ENCODE measurements at places on chromosomes 2 and 18.

DNA sequence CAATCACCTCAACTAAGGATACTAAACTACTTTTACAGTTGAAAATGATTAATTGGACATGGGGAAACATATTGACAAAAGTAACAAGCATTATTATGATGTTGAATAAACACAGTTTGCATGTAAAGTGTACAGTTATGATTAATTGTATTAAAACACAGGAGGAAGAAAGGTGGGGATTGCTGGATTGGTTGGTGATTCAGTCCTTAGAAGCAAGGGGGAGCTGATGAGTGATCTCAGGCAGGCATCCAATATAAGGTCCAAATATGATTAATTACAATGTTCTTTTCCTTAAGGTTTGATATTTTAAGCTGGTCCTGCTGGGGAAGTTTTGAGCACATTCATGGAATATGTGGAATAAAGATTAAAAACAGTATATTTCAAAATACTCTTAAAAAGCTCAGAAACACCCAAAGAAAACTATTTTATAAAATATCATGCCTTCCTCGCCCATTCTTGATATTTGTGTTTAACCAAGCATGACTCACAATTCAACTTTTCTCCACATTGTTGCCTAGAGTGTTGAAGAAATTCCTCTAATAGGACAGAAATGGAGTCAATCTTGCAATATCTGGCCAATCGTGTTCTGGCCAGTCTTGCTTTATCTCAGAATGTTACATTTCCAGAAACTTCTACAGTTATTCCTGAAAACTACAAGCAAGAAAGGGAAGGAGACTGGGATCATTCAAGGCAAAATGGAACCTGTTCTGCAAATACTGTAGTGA is 268.2 kb downstream of the RPIA start:
- DNase-seq: peak; percentile 56

DNA sequence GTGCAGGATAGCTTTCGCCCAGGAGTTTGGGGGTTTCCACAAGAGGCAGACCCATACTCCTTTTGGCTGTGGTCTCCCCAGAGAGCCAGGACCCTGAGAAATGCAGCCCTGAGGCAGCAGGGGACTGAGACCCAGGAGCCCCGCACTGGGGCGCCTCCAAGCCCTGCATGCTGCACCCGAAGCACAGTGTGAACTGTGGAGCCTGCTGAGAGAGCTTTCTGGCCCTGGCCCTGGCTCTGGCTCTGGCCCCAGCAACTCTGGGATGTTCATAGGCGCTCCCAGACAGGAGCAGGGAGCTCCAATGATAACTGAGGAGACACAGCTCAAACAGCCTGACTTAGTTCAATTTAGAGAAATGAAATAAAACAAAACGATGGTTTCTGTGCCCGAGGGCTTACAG is 96.4 kb upstream of the TEX51 start:
- DNase-seq: no peak

- no peak for DNase-seq
Measured at GRCh38 chr2:6474161-6475140, 391.3 kb downstream of the CMPK2 start.

GRCh38 chr2:146978577-146979555 is 866.0 kb upstream of the ACVR2A start:
- DNase-seq: no peak

- no peak for DNase-seq
Measured at GRCh38 chr2:197442857-197443256, 8.0 kb upstream of the SF3B1 start.

DNA sequence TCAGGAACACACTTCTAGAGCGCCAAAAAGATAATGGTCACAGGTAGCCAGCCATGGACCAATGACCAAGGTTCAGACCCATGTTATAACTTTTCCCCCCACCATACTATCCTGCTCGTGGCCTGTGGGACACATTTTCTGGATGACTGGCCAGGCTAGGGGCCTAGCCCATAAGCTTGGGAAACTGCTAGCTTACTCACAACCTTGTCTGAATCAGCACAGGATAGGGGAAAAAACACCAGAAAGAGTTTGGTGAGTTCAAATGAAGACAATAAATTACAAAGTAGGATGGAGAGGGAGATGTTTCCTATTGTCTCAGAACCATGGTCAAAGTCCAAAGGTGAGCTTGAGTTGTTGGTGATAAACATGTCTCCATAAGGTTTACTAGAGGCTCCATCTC is 156.3 kb upstream of the CCDC68 start:
- no peak for DNase-seq

DNA sequence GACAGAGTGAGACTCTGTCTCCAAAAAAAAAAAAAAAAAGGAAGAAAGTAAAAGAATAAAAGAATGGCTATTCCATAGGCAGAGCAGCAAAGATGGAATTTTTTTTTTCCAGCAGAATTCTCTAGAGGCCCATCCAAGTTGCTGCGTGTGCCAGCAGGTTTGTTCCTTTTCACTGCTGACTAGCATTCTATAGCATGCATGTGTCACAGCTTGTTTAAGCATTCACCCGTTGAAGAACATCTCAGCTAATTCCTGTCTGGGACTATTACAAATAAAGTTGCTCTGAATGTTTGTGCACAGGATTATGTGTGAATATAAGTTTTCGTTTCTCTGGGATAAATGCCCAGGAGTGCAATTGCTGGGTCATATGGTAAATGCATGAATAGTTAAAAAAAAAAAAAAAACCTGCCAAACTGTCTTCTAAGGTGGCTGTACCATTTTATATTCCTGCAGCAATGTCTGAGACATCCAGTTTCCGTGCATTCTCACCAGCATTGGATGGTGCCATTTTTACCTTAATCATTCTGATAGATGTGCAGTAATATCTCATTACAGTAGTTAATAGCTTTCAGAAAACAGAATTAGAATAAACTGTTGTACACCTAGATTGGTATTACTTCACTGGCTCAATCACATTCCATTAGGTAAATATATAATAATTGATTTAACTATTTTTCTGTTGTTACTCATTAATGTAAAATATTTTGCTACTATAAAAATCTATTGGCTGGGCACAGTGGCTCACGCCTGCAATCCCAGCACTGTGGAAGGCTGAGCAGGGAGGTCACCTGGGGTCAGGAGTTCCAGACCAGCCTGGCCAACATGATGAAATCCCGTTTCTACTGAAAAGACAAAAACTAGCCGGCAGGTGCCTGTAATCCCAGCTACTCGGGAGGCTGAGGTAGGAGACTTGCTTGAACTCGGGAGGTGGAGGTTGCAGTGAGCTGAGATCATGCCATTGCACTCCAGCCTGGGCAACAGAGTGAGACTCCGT is 47.5 kb upstream of the ASAP2 start:
- no peak for DNase-seq

DNA sequence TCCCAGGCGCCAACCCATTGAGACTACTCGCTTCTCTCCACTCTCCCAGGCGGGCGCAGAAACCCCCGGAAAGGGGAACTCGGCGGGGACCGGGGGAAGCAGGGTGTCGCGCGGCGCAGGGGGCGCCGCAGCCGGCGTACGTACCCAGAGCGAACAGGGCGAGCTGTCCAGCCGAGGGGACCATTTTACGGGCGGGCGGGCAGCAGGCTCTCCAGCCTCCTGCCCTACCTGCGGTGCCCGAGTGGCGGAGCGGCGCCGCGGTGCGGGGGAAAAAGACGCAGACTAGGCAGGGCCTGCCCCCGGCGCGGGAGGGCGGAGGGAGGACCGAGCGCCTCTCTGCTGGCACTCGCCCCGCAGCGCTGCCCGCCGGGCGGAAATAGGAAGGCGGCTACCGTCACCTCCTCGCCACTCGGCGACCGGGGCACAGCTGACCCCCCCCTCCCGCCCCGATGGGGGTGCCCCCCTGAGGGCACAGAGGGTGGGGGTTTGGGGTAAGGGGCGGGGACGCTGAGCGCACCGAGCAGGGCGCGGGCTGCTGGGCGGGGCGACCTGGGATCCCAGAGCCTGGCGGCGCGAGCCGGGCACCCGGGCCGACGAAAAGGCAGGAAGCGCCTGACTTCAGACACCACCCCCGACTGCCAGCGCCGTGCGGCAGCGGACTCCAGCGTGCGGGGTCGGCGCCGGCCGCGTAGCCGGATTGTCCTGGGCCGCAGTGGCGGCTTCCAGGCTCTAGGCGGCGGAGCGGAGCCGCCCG is at the start of gene TGFA:
TGFA (minus strand) TSS at position 243 of the 754 bp plus-strand sequence; CDS start at position 184, 59 bp downstream.
- peak; percentile 12 for DNase-seq

GRCh38 chr2:211068108-211068780 is 511.8 kb downstream of the CPS1 start:
- DNase-seq: no peak

GRCh38 chr2:62550461-62550860 is 44.5 kb upstream of the TMEM17 start:
- no peak for DNase-seq

DNA sequence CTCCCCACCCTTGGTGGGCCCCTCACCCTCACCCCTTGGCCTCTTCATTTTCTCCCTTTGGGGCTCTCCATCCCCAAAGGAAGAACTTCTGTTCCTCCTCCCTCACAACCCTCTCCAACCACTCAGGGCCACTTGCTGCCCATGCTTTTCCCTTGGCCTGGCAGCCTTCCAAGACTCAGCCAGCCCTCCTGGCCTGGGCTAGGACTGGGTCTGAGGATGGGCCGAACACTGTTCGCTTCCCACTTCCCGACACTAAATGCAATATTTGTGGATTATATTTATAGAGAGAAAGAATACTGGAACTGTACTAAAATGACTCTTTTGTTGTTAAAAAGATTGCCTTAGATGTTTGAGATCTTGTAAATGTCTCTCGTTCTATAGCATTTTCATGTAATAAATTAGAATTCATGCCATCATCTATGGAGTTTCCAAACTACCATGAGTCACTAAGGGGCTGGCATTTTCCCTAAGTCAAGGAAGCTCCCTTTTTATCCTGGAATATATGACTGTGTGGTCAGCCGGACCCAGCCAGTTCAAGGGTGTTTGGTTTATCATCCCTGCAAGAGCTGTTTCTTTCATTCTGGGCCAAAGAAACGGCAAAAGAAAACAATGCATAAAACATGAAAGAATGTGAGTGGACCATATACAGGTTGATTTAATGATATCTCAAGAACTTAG is 3.8 kb downstream of the CXCR2 start:
- peak; percentile 31 for DNase-seq

DNA sequence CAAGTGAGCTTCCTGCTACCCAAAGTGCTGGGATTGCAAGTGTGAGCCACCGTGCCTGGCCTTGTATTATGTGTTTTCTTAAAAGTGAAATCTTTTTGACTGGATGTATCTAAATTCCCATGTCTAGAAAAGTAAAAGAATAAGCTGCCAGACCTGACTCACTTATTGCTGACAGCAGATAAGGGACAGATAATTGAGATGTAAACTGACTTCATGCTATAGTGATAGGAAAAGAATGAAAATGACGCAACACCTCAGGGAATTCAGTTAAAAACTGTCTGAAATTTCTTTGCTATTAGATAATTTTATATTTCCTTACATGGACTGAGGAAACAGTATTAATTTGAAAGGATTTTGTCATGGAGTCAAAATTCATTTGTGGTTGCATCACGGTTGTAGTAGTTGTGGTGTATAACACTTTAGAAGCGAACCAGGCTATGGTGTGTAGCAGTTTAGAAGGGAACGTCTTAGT is 19.4 kb downstream of the TTC27 start:
- DNase-seq: peak; percentile 63

All from HFFc6 (cell line).